ENCODE measurements at places on chromosomes 7 and 10. TPM values are rescaled to one million over a fixed set of nuclear protein-coding genes. Genes with fewer than 3 reads are reported as not detected.

- peak overlapping the region; percentile 76 for H3K4me3 ChIP-seq
- H3K27me3 ChIP-seq: no peaks in the 10 kb centered on the region
- peaks cover 21% of the 10 kb centered on the region for H3K4me1 ChIP-seq
- peaks cover 11% of the 10 kb centered on the region for H3K36me3 ChIP-seq
- peak overlapping the region; percentile 51 for H3K27ac ChIP-seq
Measured at GRCh38 chr10:73168465-73168803, 515 bp downstream of the FAM149B1 start.

GRCh38 chr10:15485684-15486316, 114.7 kb upstream of the FAM171A1 start:
- H3K4me3 ChIP-seq: no peak overlapping the region
- H3K27ac ChIP-seq: no peak overlapping the region
- H3K27me3 ChIP-seq: peaks cover 24% of the 10 kb centered on the region
- no peaks in the 10 kb centered on the region for H3K36me3 ChIP-seq

DNA sequence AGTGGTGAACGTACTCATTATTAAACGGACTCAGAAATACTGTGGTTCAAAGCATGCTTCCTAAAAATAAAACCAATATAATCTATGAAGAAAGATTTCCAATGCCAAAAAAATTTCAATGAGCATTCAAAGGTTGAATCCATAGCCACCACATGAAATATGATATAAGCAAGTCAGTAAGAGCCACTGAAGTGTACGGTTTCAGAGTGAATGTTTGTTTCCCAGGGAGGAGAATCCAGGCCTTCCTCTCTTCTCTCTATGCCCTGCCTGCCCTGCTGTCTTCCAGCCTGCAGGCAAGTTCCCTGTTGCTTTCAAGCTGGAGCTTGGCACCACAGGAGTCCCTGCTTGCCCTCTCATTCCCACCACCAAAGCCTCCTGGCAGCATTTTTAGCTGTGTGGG, 1171.6 kb upstream of the C7orf33 start:
- no peaks in the 10 kb centered on the region for H3K27me3 ChIP-seq
- DNase-seq: no peak
- no peak overlapping the region for H3K4me3 ChIP-seq
- H3K4me1 ChIP-seq: peaks cover 7% of the 10 kb centered on the region

The KCNIP2 gene
- 1.5 TPM for total RNA-seq
